ENCODE measurements at places on chromosomes 4 and X.

GRCh38 chr4:67632492-67632891 is 68.5 kb downstream of the UBA6 start:
- DNase-seq: no peak

DNA sequence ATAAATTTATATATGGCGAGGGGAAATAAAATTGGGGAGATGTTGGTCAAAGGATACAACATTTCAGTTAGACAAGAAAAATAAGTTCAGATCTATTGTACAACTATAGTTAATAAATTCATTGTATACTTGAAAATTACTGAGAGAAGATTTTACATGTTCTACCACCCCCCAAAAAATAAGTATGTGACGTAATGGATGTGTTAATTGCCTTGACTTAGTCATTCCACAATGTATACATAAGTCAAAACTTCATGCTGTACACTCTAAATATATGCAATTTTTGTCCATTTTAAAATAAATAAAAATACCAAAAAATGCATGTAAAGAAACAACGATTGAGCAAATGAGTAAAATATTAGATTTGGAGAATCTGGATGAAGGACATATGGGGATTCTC is 1.8 kb downstream of the USP11 start:
- DNase-seq: no peak

DNA sequence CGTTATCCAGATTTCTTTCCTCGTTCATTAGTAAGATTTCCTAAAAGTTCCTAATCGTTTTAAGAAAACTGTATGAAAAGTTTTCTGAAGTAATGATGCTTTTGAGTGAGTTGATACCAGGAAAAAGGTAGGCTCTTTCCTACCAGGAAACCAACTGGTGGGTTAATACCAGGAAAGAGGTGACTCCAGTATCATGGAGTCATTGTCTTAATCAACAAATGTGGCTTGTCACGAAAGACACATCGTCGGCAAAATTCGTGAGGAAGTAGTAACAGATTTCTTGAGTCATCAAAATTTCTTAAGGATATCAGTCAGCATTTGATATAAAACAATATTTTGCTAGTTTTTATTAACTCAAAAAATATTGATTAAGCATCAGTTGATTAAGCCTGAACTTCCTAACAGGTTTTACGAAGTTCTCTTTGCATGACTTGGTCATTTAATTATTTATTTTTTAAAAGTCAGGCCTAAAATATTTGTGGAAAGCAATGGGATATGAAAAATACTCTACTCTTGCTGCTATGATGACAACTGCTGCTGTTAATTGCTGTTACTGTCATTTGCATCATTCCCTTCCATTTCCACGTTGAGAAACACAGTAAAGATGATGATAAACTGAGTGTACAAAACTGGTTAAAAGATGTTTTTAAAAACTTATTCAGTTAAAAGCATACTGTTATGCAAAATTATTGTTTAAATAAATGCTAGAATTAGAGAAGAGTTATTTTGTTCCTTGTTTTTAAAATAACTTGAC is 3.2 kb upstream of the PPBP start:
- DNase-seq: no peak

DNA sequence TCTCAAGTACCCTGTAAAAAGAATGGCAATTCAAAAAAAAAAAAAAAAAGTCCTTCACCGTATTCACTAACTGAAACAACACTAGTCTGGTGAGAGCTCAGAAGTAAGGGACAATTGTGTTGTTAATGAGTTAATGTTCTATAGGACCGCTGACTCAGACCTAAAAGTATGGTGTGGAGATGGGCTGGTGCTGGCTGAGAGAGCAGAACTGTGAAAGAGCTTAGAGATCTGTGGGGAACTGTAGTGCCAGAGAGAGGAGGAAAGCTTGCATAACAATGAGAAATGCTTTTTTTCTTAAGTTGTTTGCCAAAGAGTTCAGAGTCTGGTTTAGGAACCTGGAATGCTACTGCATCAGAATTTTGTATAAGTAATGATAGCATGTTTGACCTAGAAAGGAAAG is 65.1 kb downstream of the LHFPL1 start:
- no peak for DNase-seq

DNA sequence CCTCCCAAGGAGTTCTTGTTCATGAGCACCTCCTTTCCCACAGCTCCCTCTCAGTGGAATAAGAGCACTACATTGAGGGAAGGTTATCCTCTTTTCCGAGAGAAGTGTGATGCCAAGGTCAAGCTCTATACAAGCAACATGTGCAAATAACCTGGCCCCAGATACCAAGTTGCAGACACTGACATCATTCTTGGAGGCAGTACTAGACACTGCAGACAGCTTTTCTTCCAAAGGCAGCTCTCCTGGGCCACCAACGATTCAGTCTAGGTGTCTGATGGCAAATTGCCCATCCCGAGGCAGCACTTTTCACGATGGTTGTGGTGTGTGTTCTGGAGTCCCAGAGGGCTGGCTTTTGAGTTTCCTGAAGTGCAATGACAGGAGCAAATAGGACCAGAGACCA is 384.9 kb downstream of the TLL1 start:
- no peak for DNase-seq

GRCh38 chr4:90069151-90069550 is 58.0 kb upstream of the CCSER1 start:
- DNase-seq: no peak

GRCh38 chr4:115970859-115971258 is 857.4 kb upstream of the NDST4 start:
- no peak for DNase-seq

GRCh38 chr4:20773144-20773997 is 73.1 kb downstream of the PACRGL start:
- DNase-seq: peak; percentile 12

- no peak for DNase-seq
Observed at GRCh38 chrX:38357747-38358673, 5.6 kb downstream of the OTC start.

GRCh38 chr4:145935253-145936141 is 3.1 kb downstream of the ZNF827 start:
- DNase-seq: no peak

GRCh38 chrX:34884817-34885216 is 57.8 kb upstream of the FAM47B start:
- DNase-seq: no peak

DNA sequence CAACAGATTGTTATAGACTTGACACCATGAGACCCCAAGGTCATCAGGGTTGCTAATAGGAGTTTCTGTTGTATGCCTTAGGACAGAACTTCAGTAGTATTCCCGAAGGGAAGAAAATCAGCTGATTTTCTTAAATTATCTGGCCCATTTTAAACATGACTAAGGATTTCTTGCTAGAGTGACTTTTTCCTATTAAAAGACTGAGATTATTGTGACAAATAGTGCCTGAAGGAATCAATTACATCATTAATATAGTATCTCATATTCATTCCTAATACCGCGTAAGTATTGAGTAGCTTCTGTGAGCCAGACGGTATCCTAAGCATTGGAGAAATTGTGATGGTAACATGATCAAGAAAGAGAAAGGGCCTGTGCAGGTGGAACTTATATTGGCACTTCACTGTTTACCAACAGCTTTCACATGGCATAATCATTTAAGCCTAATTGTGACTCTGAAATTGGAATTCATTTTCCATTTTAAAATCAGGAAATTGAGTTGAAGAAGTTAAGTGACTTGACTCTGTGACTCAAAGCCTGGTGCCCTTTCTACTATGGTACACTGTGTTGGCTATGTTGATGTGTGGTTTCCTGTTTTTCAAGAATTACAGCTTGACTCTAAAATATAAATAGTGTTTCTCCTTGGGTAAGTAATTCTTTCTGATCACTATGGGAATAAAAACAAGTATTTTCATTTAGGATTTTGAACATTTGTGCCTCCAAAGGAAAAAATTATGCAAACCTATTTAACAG is 4.1 kb downstream of the AFF1 start:
- DNase-seq: no peak

- no peak for DNase-seq
Observed at GRCh38 chrX:77949840-77950239, 19.6 kb downstream of the PGAM4 start.

DNA sequence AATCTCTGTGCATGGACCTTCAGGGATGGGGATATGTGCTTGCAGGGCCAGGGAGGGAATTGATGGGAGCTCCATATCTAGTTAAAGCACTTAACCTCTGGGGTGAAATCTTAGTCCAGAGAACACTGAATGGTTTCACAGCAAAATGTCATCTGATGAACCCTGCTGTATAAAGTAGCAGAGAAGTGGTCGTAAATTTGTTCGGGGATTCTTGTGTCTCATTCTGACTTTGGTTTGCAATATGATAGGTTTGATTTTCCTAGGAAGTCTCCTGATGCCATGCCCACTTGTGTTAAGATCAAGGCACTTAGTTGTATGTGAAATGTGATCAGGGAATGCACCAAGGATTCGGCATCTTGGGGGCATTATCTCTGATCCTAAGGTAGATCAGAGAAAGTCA is 96.9 kb downstream of the NHS start:
- no peak for DNase-seq

DNA sequence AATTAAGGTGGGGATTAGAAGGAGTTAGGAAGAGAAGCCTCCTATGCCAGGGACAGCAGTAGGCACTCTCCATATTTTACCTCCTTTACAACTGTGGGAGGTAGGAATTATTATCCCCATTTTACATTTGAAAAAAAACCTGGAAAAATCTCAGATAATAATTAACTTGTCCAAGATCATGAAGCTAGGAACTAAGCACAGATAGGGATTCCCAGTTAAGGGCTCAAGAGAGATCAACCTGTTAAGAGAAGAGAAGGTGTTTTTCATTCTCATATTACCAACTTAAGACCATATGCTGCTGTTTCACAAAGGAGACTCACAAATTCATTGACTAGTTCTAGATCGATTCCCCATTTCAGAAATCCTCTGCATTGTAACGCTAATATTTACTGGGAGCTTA is 16.1 kb upstream of the FAM47E start:
- no peak for DNase-seq

- no peak for DNase-seq
Observed at GRCh38 chr4:57607566-57608180, 497.5 kb upstream of the IGFBP7 start.

GRCh38 chr4:91373546-91373945 is 930.2 kb upstream of the GRID2 start:
- DNase-seq: no peak

- DNase-seq: no peak
Observed at GRCh38 chr4:67019686-67020437, 525.4 kb downstream of the CENPC start.

GRCh38 chrX:317424-318067 is 1.1 kb downstream of the GTPBP6 start:
- no peak for DNase-seq

- no peak for DNase-seq
Observed at GRCh38 chr4:182143822-182144625, 99.2 kb upstream of the TENM3 start.

DNA sequence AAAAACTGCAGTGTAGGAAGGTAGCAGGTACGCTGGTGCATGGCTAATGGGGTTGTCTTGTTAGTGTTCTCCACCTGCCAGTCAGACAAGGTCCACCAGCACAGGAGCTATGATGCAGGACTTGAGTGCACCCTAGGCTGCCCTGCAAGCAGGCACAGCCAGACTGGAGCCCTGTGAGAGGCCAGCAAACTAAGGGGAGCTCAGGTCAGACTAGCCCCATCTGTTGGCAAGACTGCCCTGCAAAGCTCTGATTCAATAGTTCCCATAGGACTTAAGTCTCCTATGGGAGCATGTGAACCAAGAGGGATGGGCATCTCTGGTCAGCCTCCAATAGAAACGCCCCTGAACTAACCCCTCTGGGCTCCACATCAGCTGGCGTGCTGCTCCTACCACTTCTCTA is 1307.3 kb downstream of the C4orf33 start:
- no peak for DNase-seq

- no peak for DNase-seq
Observed at GRCh38 chr4:141565379-141566089, 70.8 kb upstream of the IL15 start.

- DNase-seq: no peak
Observed at GRCh38 chr4:111234939-111235338, 612.1 kb upstream of the PITX2 start.

GRCh38 chr4:124863040-124863545 is 150.6 kb upstream of the ANKRD50 start:
- no peak for DNase-seq

GRCh38 chr4:156710365-156711192 is 261.0 kb downstream of the PDGFC start:
- no peak for DNase-seq

DNA sequence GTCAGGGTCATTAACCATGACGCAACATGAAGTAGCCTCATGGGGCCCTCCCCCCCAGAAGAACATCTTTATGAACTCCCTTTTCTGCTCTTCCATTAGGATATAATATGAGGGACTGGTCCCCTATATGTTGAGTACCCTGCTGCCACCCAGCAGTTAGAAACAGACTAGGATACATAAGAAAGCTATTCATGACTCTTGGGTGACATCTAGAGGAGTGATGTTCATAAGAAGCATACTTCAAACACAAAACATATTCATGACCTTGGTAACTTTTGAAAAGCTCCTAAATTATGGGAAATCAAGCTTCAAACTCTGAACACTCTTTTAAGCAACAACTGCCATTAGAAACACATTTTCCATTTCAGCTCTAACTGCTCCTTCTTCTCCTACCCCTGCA is 155.2 kb upstream of the SPIN4 start:
- DNase-seq: no peak

DNA sequence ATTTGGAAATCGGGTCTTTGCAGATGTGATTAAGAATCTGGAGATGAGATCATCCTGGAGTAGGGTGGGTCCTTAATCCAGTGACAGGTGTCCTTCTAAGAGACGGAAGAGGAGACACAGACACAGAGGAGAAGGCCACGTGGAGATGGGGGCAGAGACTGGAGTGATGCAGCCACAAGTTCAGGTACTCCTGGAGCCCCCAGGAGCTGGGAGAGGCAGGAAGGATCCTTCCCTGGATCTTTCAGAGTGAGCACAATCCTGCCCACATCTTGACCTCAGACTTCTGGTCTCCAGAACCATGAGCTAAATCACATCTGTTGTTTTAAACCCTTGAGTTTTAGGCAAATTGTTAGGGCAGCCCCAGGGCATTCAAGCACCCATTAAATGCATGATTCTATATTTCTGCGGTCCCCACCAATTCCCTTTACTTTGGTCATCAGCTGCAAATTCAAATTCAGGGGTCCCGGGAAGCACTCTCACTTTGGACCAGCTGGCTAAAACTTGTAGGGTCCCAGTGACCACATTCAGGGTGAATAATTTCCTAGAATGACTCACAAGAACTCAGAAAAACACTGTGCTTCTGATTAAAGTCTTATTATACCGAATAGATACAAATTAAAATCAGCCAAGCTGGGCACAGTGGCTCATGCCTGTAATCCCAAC is 12.8 kb upstream of the AKAP17A start:
- DNase-seq: no peak

DNA sequence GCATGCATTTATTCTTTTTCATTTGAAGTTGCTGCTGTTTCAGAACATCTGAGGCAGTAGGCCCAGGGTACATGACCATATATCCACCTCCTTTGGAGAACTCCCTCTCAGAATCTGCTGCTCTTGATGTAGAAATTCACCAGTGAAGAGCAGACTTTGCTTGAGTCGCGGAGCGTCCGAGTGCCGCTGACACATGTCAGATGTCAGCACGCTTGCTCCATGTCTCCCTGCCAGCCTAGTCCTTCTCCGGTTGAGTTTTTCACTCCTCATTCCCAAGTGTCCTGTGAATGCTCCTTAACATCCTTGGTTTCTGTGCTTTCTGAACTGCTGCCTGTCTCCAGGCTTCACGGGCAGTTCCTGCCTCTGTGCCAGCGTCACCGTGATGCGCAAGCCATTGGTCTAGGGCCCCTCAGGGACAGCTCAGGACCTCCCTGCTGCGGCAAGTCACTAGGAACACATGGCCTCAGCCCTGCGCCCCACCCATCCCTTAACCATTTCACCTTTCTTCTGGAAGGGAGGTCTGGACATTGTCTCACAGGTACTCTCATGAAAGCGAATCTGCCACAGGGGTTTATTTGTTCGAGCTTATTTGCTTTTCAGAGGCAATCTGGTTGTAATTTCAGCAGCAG is 93.1 kb upstream of the RBPJ start:
- DNase-seq: no peak

Data from activated CD8-positive, alpha-beta memory T cell treated with anti-CD3 and anti-CD28 coated beads, Interleukin-2, amount 50 U/mL, for 4 hours (primary cell).